ENCODE measurements at places on chromosomes 1 and 21.

- no peak for DNase-seq
Measured at GRCh38 chr1:29683472-29683871, 447.1 kb downstream of the PTPRU start.

GRCh38 chr1:156386949-156387869 lies 18.2 kb downstream of the RHBG start:
- no peak for DNase-seq

GRCh38 chr1:112033439-112034120 lies 44.1 kb upstream of the KCND3 start:
- DNase-seq = no peak

DNA sequence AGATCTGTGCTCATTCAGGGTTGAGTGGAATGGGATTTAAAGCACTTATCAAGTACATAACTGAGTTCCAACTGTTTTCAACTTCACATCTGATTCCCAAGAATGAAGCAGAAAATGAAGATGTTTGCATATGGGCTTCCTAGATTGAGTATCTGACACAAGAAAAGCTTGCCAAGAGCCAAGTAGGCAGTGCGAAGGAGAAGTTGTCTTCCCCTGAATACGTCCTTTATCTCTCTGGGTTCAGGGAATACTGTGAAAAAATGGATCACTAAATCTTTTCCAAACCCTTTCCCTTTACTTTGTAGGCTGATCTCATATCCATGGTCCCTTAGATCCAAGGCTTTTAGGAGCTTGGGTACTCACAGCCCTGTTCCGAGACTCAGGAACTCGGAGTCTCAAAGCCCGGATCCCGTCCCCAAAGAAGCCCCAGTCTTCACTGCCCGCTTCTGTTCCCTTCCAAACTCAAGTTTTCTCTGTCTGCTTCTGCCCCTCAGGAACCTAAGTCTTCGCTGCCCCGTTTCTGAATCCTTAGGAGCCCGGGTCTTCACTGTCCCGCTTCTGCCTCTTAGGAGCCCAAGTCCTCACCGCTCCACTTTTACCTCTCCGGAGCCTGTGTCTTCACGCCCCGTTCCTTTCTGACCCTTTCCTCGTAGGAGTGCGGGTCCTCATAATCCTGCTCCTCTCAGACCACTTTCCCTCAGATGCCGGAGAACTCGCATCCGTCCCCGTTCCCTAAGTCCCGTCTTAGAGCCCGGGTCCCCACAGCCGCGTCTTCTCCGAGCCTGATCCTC lies 616 bp downstream of the TAF12 start:
- DNase-seq = no peak

DNA sequence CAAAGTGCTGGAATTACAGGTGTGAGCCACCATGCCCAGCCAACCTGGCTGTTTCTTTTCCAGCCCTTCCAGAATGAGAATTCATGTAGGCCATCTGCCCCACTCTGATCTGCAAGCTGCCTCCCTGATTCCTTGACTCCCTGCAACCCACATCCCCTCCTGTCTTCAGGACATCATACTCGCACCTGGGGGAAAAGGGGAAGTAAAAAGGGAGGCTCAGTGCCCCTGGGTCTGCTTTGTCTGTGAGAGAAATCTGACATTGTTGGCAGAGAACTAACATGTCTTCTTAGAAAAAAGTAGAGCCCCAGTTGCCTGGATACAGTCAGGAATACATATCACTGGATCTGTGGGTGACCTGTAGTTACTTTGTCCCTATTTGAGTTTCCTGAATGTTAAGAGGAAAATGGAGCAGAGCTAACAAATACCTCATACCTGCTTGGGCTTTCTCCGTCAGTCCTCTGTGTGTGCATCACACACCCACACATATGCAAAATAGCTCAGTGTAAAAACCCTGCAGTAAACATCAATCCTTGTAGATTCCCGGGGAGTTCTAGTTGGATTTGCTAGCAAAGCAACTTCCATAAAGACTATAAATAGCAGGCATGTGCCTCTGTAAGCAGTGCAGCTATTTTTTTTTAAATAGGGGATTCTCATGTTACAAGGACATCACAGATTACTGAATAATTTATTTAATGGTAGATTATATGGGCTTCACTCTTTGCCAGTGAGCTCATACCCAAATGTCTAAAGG lies 62.9 kb downstream of the TEX35 start:
- DNase-seq = no peak

DNA sequence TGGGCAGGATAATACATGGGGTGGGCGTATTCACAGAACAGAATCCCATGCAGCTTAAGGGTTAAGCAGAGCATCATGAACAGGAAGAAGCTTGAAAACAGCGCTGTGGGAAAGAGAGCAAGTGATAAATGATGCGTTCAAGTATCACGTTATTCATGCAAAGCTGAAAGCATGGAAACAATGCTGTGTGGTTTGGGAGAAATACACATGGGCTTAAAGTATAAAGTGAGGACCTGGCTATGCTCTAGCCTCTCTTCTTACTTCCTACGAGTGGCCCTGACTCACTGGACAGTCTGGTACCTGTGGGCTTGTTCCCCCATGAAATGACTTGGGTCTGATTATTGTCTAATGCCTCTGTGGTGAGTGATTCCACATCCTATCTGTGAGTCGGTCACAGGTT lies 25.7 kb downstream of the TMPRSS2 start:
- DNase-seq = no peak

GRCh38 chr1:2210786-2211185 lies 16.2 kb upstream of the FAAP20 start:
- no peak for DNase-seq

- DNase-seq = no peak
Measured at GRCh38 chr1:201537028-201537427, 1.9 kb upstream of the NAV1 start.

DNA sequence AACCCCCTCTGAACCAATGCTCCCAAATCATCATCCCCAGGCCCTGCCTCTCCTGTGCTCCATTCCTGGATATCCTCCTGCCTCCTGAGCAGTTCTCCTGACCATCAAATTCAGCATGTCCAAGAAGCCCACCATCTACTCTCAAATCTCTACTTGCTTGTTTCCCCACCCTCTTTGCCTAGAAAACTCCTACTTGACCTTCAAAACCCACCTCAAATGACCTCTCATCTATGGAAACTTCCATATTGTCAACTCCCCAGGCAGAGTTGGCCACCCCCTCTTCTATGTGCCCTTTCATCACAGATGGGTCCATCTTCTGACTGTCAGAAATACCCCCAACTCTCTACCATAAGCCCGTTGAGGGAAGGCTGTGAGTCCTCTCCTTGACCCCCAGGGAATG lies 16.8 kb downstream of the ADGRB2 start:
- no peak for DNase-seq

GRCh38 chr1:18907021-18907916 lies 4.9 kb upstream of the ALDH4A1 start:
- DNase-seq = no peak

DNA sequence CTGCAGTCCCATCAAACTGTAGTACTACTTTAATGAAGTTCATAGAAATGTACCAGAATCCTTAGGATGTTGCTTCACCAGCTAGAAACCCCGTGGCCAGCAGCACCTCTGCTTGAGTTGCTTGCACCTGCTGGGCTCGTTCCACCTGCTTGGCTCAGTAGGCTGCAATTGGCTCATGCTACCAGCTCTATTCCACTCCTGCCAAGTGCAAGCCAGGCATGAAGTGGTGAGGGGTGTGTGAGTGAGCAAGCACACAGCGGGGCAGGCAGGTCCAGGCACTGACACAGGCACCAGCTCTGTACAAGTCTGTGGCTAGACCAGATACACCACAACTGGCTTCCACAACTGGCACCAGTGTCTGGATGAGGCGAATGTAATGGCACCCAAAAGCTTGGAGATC lies 209.9 kb downstream of the AMY1C start:
- no peak for DNase-seq

- DNase-seq = no peak
Measured at GRCh38 chr1:165444897-165445370, at the start of gene RXRG. Gene RXRG (minus strand): TSS chr1:165445126. CDS start chr1:165444893, 233 bp downstream.

- no peak for DNase-seq
Measured at GRCh38 chr1:193185901-193186731, at the start of gene B3GALT2. Gene B3GALT2 (minus strand): TSS chr1:193186613. CDS start chr1:193181562, 5,051 bp downstream.

DNA sequence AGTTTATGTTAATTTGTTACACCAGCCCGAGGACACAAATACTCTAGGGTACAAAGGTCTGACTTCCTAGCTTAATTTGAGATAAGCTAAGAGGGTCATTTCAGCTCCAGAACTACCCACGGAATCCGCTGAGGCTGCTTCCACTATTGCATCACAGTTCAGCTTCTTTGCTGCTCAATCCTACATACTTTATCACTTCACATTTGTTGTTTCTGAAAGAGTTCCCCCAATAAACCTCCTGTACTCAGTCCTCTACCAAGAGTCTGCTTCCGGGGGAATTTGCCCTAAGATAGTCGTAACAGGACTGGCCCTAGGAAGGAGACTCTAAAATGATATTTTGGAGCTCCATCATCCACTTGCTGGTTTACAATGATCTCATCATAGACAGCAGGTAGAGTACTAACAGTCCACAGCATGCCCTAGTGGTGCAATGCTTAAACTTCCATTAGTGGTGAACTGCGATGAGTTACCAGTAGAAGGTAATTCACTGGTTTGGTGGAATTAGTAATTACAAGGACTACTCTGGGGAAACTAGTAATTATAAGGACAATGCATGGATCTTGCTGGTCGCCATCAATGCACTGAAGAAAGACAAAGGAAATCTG lies 229.3 kb downstream of the USH2A start:
- no peak for DNase-seq

- DNase-seq = no peak
Measured at GRCh38 chr1:55526716-55527115, 311.6 kb upstream of the USP24 start.

DNA sequence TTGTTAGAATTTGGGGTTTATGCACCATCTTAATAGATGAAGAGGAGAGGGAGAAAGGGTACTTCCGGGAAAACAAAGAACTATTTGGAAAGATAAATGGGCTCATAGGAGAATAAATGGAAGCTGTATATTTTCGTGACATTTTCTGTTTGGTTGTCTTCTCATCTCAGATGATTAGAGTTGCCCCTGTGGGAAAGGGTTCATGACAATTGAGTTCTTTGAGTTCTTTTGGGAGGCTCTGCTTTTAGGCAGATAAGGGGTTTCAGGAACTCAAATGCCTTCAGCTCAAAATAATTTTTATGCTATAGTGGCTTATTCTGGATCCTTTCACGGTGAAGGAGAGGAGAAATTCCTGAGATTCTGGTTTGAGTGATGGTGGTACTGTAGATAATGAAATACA lies 63.6 kb downstream of the CAMTA1 start:
- no peak for DNase-seq

DNA sequence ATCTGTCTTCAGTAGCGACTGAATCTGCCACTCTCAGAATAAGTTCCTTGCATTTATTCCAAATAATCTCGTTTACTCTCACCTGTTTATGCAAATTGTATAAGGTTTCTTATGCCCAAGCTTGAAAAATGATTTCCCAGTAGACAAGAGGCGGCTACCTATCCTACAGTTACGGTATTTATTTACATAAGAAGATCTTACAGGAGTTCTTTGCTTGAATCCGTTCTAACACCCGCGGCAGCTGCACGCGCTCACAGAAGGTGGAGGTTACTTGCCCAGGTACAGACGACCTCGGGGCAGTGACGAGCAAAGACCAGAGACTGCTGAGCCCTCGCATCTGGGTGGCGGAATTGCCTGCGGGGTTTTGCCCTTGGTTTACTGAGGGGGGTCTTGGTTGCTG lies 79.9 kb downstream of the SKI start:
- no peak for DNase-seq

All from activated naive CD4-positive, alpha-beta T cell treated with anti-CD3 and anti-CD28 coated beads, Interleukin-2, amount 50 U/mL, for 72 hours (primary cell).